Right hindlimb (tissue), 1 donor: ENCODE measurements at places on chromosomes 16 and 17.

GRCh38 chr17:31696703-31697325 is 162.2 kb downstream of the COPRS start:
- no peak for DNase-seq

DNA sequence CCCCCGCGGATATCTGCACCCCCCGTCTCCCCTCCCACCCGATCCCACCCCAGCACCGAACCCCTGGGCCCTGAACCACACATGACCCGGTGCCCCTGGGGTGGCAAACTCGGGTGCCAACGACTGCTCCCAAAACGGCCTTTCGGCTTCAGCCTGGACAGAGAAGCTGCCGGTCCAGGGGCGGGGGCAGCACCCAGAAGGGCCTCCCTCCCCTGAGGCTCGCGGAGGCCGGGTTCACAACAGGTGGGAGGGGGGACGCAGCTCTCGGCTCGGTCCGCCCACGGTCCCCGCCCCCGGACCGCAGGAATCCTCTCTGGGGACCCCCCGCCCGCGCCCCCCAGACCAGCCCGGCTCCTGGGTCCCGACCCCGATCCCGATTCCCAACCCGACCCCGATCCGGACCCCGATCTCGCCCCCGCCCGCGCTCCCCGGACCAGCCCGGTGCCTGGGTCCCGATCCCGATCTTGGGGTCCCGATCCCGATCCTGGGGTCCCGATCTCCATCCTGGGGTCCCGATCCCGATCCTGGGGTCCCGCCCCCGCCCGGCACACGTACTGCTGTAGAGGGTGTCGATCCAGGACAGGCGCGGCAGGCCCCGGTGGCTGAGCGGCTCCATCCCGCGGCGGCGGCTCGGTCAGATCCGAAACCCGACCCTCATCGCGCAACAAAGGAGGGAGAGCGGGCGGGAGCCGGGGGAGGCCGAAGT is 516 bp downstream of the ABR start:
- no peak for DNase-seq

GRCh38 chr17:11278992-11279270 is 37.9 kb downstream of the SHISA6 start:
- DNase-seq, result no peak

DNA sequence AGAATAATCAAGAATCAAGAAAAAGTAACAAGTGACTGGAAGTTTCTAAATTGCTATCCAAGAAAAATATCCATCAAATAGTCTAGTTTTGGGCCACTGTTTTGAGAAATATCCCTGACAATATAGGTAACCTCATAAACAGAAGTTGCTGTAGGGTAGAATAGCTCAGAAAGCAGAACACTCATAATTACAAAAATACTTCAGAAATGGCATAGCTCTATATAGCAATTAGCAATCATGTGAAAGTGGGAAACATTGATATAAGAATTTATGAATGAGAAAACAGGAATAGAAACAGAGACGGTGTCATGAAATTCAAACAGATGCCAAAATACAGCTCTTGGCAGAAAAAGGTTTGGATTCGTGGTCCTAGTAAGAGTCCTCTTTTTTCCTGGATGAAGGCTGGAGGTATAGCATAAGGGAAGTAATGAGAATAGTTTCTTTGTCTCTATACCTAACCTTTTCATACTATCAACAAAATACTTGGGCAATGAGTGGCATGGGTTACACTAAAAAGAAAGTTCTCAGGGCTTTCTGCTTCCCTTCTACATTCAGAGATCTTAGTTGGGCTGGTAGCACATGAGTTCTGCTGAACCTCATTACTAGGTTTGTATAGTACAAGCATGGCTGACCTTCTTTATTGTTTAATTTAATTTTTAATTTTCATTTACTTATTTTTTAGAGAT is 33.5 kb downstream of the SPAG9 start:
- DNase-seq, result no peak
